ENCODE measurements at places on chromosomes 1 and 21. TPM values are rescaled to one million over a fixed set of nuclear protein-coding genes. Genes with fewer than 3 reads are reported as not detected.

GRCh38 chr21:19603011-19603593 is 1199.5 kb upstream of the TMPRSS15 start:
- no peak for DNase-seq

DNA sequence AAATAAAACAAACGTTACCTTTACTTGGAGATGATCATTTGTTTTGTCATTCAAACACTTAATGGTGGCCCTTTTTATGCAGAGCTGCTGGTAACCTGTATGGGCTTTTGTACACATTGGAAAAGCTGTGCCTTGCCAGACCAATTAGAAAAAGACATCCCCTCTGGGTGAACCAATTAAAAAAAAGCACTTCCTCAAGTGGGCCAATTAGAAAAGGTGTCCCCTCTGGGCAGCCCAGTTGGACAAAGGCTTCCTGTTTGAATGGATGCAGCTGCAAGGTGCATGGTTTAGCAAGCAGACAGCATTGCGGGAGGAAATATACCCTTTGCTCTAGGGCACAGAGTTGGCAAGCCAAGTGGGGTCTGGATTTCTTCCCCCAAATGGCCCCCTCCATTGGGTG is 21.6 kb downstream of the HUNK start:
- no peak for DNase-seq

- DNase-seq: no peak
Observed at GRCh38 chr1:240909701-240910457, 297.9 kb upstream of the GREM2 start.

Gene IVL
- polyA plus RNA-seq: 1.2 TPM
